Sigmoid colon (tissue), 7 donors: ENCODE measurements at places on chromosomes 11 and 22.

DNA sequence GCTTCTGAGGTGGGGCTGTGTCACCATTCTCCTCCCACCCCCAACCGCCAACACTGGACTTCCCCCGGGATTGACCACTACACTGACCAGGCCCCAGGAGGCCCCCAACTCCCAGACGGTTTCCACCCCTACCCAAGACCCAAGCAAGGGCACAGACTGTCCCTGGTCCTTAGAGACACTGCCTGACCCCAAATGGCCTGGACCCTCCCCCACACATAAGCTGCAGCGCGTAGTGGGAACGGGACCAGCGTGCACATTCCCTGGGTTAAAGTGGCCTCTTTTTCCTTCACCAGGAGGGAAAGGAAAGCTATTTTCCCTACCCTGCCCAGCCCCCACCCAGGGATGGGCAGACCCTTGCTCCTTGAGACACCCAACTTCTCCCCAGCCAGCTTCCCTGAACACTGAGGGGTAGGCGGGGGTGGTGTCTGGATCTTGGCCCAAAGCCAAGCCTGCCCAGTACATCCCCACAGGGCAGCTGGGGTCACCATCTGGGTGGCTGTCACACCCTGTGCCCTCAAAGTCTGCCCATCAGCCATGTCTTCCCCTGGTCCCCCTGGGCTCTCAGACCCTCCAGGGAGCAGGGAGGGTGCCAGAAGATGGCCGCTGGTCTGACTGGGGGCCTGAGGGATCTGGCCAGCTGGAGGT lies 1.6 kb upstream of the MAPK12 start:
- no peak for DNase-seq

DNA sequence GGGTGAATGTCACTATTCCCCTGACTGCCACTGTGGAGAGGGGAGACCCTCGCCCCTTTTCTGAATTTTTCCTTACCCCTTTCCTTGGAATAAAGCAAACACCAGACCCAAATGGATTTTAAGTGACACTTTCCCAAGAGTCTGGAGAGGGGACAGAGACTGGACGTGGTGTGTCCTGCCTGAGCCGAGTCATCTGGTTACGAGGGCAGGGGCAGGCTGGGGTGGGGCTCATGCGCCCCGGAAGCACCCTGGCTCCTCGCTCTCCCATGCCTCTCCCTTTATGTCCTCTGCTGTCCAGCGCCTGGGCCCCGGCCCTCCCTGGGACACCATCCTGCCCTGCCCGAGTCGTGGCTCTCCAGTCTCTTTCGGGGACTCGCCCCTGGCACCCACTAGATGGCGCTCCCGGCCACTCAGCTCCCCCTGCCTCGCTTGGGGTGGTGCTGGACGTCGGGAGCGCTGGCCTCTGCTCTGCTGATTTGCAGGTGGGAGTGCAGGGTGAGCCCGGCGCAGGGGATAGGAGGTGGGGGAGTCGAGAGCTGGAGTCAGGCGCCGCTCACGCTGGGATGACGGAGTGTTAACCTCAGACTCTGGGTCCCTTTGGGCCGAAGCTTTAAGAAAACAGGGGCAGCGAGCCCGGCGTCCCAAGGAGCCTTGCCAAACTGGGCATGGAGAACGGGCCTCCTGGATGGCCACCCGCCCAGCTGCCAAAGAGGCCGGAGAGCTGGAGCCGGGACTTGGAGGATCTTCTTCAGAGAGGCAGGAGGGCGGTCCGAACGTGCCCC lies 89.8 kb downstream of the RPS6KA4 start:
- DNase-seq = peak; percentile 90

GRCh38 chr11:103889679-103890078 lies 146.8 kb upstream of the DDI1 start:
- DNase-seq = no peak

DNA sequence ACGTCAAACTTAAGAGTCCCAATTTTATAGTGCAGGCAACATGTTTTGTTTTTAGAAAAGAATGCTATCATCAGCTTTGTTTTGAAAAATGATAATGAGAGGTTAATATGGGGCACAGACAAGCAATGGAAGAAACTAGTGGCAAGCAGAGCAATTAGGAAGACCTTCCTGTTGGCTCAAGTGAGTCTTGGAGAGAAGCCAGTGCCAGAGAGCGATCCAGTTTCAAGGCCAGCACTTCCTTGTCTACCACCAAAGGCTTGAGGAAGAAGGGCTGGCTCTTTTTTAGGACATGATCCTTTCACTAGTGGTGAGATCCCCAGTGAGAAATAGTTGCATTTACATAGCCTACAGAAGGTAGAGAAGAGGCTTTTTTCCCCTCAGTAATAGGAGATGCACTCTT lies 1340.7 kb downstream of the LRRC4C start:
- DNase-seq = no peak

DNA sequence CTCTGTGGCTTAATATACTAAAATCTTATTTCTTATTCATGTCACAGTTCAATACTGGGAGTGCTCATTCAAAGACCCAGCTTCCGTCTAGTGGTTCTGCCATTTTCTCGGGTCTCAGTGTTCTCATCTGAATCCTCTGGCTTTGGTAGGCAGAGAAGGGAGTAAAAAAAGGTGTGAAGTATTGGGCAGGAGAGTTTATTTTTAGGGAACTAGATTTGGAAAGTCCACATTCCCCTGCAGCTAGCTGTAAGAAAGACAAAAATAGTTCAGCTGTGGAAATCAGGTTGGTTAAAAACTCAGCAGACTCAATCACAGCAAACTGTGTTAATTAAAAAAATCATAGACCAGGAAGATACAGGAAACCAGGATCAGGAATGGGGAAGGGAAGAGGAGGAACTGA lies 4.1 kb upstream of the LYVE1 start:
- no peak for DNase-seq

- no peak for DNase-seq
Measured at GRCh38 chr11:72719144-72719543, 33.1 kb downstream of the ARAP1 start.

- DNase-seq = no peak
Measured at GRCh38 chr22:39419096-39419495, 19.5 kb downstream of the TAB1 start.

DNA sequence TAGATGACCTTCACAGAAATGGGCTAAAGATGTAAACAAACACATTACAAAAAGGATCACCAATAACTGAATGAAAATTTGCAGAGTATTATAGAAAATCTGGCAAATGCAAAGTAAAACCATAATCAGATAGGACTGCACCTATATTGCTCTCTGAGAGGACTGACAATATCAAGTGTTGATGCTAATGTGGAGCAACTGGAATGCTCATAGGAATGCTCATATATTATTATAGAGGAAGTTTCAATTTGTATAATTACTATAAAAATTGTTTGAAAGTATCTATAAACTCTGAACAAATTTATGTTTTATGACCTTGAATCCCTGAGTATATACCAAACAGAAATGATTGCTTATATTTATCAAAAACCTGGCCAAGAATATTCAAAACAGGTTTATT lies 18.4 kb upstream of the TEAD1 start:
- DNase-seq = no peak

DNA sequence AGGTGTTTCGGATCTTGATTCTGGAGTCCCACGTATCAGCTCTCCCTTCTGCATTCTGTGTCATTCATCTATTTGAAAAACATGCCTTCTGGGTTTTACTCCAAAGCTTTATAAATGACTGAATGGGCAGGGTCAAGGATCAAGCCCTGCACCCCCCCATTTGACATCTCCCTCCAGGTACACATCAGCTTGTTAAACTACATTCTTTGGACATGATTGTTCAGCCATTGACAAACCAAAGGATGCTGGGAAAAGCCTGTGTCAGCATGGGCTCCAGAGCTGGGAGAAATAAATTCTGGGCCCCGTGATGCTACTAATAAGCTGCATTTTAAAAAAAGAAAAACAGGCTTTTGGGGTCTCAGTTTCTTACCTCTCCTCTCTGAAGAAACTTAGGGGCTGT lies 103.7 kb downstream of the DSCAML1 start:
- no peak for DNase-seq

DNA sequence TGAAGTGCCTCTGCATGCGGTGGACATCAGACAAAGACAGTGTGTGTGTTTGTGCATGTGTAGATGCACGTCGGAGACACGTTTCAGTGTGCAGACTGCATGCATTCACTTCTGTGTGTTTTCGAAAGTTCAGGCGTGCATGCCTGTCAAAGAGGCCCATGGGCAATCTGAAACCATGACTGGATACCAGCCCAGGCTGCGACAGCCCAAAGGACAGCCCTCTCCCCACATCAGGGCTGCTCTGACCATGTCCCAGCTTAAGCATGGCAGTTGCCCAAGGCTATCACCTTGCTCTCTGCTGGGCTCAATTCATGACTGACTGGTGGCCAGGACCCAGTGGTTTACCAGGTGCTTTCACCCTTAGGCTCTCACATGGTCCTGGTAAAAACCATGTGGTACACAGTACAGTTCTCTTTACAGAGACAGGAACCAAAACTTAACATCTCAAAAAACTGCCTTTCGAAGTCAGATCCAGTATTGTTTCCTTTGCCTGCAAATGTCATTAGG lies 423.7 kb upstream of the CADM1 start:
- no peak for DNase-seq

DNA sequence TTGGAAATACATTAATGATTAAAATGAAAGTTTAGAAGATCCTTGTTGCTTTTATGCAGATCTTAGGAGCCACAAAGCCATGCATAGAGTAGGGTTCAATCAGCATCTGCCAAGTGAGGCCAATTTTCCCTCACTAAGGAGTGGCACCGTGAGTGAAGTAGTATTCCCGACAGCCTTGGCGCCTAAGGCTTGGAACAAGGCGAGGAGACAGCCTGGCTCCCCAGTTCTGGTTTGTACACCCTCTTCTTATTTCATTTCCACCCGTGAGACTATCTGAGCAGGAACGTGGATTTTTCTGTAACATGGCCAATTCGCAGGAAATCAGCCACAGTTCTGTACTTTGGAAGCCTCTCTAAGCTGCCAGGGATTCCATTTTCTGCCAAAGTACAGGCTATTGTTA lies 22.6 kb downstream of the FADS2 start:
- DNase-seq = no peak

GRCh38 chr11:17743026-17743807 lies 8.6 kb downstream of the KCNC1 start:
- DNase-seq = no peak

- DNase-seq = no peak
Measured at GRCh38 chr11:122375687-122376399, 259.8 kb upstream of the BLID start.

DNA sequence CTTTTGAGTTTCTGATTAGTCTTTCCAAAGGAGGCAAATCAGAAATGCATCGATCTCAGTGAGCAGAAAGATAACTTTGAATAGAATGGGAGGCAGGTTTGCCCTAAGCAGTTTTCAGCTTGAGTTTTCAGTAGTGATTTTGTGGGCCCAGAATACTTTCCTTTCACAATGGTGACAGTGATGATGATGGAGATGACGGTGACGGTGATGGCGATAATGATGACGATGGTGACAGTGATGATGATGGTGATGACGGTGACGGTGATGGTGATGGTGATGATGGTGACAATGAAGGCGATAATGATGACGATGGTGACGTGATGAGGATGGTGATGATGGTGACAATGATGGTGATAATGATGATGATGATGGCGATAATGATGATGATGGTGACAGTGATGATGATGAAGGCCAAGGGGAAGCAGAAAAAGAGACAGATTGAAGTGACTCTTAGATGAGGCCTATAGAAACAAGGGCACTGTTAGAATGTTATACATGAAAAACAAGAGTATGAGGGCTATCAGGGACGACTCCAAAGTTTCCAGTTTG lies 153.4 kb upstream of the B3GAT1 start:
- DNase-seq = no peak

DNA sequence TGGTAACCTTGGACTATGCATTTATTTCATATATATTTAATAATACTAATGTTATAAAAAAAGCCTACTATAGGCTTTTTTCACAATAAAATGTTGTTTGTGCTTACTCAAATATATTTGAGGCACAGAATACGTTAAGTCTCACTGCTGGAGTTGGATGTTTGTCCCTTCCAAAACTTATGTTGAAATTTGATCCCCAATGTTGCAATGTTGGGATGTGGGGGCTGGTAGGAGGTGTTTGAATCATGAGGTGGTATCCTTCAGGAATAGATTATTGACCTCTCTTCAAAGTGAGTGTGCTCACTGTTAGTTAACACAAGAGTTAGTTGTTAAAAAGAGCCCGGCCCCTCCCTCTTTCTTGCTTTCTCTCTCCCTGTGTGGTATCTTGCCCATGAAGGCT lies 1295.9 kb downstream of the JRKL start:
- DNase-seq = no peak

DNA sequence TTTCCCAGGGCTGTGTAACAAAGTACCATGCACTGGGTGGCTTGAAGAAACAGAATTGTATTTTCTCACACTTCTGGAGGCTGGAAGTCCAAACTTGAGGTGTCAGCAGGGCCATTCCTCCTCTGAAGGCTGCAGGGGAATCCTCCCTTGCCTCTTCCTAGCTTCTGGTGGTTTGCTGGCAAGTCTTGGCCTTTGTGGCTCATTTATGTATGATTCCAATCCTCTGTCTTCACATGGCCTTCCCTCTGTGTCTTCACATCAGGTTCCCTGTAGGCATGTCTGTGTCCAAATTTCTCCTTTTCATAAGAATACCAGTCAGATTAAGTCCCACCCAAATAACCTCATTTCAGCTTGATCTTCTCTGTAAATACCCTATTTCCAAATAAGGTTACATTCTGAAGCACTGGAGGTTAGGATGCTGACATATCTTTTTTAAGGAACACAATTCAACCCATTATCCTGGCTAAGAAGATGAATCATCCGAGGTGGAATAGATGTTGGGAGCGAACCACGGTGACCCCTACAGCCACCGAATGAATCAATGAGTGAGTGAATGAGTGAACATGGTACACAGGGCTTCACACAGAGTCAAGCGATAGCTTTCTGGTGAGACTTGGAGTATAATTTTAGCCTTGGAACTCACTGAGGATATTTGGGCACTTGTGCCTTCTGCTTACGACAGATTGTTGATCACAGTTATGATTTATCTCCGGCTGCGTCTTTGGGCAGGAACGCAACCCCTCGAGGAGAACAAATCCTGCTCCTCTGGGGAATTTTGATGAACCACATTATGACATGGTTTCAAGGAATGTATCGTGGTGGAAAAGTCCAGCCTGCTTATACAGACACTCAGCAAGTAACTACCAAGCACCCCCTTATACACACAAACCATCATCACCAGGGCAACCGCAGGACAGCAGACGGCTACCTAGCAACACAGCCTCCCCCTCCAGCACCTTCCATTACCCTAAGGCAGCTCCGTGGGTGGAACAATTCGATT lies 34.3 kb upstream of the MICAL2 start:
- DNase-seq = peak; percentile 83

DNA sequence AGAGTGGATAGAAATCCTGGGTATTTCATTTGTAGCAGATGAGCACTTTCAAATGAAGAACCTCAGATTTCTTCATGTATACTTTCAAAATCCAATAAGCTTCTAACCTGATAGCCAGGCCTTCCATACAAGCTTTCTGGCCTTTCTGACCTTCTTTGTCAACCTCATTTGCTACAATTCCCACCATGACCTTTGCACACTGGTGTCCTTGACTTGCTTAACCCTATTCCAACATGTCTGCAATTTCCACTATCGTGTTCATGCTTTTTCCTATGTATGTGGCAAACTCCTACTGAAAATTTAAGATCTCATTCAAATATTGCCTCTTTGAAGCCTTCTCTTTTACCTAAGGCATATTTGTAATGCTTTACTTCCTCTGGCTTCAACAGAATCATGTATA lies 242.1 kb upstream of the CCDC90B start:
- DNase-seq = no peak

GRCh38 chr11:64048042-64048854 lies 12.5 kb downstream of the FLRT1 start:
- peak; percentile 84 for DNase-seq
